ENCODE measurements at places on chromosomes 16 and 17.
A peak's percentile ranks its signal among the peaks of the same experiment; 100 is the strongest.

DNA sequence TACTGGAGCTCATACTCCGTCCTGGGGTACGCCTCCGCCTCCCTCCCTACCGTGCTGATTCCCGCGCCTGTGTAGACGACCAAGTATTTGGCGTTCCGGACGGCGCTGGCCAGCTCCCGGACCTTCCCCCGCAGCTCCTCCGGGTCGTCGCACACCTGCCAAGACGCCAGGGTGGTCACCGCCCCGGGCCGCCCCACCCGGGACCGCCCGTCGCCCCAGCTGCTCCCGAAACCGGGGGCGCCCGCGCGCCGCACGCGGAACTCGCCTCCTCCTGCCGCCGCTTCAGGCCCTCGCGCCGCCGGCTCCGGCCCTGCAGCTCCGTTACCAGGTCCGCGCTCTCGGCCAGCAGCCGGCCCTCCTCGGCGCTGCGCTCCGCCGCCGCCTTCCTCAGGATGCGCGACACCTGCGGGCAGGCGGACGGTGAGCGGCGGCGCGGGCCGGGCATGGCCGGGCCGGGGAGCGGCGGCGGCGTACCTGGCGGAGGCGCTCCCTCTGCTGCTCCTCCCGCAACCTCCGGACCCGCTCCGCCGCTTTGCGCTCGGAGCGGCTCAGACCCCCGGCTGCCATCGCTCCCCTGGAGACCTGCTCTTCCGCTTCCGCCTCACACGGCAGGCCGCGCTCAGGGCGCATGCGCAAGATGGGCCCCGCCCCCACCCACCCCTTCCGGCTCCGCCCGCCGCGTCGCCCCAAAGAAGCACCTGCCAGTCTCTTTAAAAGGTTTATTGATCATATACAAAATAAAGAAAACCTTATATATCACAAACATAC lies at the start of gene SIRT7:
Gene SIRT7 (minus strand): TSS at position 612 of the 768 bp plus-strand sequence. CDS start 45 bp downstream, at position 567.
- peak; percentile 85 for DNase-seq

DNA sequence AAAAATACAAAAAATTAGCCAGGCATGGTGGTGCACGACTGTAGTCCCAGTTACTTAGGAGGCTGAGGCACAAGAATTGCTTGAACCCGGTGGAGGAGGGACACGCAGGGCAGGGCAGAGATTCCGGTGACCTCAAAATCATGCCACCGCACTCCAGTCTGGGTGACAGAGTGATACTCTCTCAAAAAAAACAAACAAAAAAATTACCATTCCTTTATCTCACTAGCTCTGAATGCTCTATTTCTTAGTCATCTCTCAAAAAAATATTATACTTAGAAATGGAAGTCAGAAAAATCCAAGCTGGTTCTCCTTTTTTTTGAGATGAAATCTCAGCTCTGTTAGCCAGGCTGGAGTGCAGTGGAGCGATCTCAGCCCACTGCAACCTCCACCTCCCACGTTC lies 40.8 kb downstream of the SPOP start:
- no peak for DNase-seq

- DNase-seq: no peak
Measured at GRCh38 chr17:71455219-71455618, 665.6 kb upstream of the SOX9 start.

- no peak for DNase-seq
Measured at GRCh38 chr17:79814127-79814973, 17.5 kb upstream of the CBX8 start.

GRCh38 chr16:30027588-30028437 lies 3.3 kb downstream of the TLCD3B start:
- no peak for DNase-seq

GRCh38 chr17:57909551-57909950 lies 45.7 kb downstream of the CUEDC1 start:
- DNase-seq: no peak

DNA sequence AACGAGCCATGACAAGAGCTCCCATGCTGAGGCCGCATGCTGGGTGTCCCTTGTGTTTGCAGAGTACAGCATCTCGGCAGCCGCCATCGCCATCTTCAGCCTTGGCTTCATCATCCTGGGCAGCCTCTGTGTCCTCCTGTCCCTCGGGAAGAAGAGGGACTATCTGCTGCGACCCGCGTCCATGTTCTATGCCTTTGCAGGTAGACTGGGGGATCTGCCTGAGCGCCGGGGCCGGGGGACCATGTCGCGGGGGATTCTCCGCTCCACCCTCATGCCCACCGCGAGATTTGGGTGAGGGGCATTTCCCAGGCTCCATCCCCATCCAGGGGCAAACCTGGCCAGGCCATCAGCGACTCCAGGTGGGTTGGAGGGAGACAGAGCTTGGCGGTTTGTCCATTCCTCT lies 10.7 kb downstream of the CACNG1 start:
- DNase-seq: no peak

GRCh38 chr16:86455116-86455515 lies 55.2 kb upstream of the FOXF1 start:
- no peak for DNase-seq

- no peak for DNase-seq
Measured at GRCh38 chr16:20002936-20003335, 70.8 kb downstream of the GPR139 start.

DNA sequence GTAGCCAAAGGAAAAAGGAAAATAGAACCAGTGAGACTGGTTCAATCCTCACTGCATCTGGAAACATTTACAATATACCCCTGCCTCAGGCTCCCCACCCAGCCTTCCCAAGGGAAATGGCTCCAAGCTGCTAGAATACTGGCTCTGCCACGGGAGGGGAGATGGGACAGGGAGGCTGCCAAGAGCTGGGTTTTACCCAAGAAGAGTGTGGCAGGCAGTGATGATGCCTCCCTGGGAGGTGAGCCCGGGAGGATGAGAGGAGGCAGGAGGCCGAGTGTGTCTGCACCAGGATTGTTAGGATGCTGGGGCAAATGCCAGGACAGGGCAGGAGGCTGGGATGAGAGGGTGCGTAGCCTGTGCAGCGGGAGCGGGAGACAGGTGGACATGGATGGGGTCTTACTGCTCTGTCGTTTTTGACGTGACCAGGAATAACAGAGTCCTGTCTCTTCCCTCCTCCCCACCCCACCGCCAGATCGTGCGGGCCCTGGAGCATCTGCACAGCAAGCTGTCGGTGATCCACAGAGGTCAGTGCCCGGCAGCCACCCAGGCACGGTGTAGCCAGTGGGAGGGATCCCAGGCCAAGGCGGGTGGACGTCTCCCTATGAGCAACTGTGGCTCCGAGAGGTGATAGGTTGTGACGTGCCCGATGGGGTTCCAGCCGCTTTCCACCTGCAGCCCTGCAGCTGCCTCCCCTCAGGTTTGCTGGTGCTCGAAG lies 18.4 kb downstream of the MAP2K3 start:
- DNase-seq: no peak

DNA sequence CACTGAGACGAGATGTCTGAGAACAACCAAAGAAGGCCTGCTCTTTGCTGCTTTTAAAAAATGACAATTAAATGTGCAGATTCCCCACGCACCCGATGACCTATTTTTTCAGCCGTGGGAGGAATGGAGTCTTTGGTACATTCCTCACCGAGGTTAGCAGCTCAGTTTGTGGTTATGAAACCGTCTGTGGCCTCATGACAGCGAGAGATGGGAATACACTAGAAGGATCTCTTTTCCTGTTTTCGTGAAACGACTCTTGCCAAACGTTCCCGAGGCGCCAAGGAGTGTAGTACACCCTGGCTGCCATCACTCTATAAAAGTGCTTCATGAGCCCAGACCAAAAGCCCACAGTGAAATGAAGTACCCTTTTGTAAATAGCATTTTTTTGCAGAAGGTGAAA lies 87.8 kb downstream of the CRISPLD2 start:
- DNase-seq: no peak

DNA sequence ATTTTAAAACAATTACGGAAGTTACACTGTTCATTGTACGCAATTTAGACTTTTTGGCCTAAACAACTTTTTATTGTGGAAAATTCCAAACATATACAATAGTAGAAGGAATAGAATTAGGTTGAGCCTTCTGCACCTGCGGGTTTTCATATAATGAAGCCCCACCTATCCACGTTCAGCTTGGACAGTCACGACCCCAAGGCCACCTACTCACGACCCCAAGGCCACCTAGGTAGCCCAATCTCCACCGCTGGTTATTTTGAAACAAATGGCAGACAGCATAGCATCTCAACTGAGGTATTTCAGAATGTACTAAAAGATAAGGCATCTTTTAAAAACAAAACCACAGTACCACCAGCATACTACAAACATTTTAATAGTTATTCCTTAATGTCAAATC lies 631 bp downstream of the NLRC5 start:
- no peak for DNase-seq

DNA sequence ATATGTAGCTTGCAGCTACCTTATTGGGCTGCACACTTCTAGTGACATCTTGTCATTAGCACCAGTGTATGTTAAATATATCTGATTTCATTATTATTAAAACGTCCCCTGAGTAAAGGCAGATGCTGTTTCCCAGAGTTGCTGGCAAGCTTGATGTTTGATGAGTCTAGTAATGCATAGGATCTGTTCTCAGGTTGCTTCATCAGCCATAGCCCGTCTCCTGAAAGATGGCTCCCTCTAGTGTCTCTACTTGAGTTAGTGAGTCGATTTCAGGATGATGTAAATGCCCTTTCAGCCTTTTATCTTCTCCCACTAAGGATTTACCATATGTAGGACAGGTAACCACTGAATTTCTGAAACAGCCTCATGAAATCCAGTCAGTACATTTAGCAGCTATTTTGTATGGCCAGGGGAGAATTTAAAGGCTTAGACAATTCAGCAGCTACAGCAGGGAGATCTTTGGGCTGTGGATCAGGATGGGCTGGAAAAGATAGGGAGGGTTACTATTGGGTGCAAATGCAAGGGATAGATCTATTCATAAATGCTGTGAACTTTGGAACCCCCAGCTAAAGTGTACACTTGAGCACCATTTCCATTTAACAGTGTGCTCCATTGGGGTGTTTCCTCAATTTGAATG lies 376.3 kb downstream of the CNTNAP4 start:
- DNase-seq: no peak

GRCh38 chr17:41914358-41914766 lies 4.4 kb downstream of the ACLY start:
- DNase-seq: no peak

GRCh38 chr17:82089723-82090548 lies 8.1 kb downstream of the FASN start:
- DNase-seq: no peak

DNA sequence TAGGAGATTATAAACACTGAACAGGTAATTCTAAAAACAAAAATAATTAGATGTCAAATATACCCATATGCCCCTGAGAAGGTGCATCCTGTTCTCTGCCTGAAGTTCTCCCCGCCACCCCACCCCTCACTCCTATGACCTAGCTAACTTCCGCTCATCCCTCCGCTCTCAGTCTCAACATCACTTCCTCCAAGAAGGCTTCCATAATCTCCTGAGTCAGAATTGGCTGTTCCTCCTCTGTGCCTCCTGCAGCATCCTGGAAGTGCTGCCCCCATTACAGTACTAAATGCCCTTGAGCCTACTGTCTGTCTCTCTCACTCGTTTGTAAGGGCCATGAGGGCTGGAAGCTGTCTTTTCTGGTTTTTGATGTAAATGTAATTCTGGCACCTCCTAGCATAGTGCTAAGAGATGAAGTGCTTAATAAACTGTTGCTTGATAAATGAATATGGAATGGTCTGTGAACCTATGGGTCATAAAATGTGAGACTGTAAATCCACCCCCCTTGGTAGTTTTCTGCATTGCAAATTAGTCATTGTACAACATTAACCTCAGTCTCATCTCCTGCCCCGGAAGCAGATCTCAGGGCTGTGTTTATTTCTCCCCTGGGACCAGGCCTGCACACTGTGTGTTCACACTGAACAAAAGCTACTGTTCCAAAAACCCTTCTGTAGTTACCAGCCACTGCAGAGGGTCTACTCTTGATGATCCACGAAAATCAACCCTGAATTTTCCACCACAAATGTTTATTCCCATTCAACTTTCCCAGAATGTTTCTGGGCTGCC lies 3.9 kb upstream of the MYO1D start:
- DNase-seq: no peak

- no peak for DNase-seq
Measured at GRCh38 chr16:77450790-77451487, 16.1 kb upstream of the ADAMTS18 start.

GRCh38 chr17:7001318-7001961 lies 5.6 kb downstream of the ALOX12 start:
- peak; percentile 71 for DNase-seq

DNA sequence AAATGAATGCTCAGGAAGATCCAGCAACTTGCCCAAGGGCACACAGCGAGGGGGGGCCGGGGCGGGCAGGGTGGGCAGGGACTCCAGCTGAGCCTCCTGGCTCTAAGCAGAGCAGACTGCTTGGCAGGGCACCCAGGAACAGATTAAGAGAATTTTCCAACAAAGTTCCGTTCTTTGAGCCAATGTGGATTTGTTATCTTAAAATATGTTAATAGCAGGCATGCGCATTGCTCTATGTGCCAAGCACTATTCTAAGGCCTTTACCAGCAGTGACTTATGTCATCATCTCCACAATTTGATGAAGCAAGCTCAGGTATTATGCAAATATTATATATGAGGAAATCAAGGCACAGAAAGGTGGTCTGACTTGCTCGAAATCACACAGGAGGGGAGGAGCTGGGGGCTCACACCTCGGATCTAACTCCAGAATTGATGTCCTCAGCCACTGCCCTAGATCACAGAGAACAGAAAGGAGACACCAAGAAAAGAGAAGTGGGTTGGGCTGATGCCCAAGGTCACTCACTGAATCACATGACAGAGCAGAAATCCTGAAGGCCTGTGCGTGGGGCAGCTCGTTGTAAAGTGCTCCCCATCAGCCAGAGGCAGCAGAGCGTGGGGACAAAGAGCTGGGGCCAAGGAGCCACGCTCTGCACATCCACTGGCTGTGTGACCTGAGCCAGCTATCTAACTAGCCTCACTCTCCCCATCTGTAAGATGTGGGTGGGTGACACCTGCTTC lies 23.2 kb upstream of the MEAK7 start:
- DNase-seq: no peak

- no peak for DNase-seq
Measured at GRCh38 chr16:3595521-3596021, 15.8 kb downstream of the SLX4 start.

DNA sequence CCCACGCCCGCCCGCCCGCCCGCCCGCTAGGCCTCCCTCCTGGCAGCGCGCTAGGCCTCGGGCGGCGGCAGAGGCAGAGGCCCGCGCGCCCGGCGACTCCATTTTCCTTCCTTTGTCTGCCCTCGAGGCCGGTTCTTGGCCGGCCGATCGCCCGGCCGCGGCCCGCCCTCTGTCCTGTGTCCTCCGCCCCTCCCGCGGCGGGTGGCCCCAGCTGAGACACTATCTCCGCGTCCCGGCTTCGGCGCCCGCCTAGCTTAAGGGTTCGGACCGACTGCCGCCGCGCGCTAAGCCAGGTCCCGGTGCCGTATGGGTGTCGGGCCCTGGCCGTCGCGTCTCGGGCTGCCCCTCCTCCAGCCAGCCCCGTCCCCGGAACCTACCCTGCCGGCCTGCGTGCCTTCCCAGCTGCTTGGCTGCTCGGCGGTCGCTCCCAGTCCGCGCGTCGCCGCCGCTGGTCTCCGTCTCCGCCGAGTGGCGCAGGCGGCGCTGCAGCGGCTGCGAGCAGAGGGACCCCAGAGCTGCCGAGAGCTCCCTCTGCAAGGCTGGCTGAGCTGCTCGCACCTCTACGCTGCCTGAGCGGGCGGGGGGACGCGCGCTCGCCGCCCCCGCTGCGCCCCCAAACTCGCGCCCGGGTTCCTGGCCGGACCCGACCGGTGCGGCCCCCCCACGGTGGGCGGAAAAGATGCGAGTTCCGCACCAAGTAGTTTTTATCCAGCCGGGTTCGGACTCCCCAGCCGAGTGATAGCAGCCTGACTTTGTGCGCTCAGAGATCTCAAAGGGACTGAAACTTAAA lies 787 bp downstream of the CTCF start:
- peak; percentile 70 for DNase-seq

GRCh38 chr16:66619534-66620428 lies 15.3 kb downstream of the CMTM3 start:
- no peak for DNase-seq

GRCh38 chr16:85326794-85327181 lies 214.5 kb upstream of the CIBAR2 start:
- DNase-seq: no peak

All from activated CD4-positive, alpha-beta T cell treated with anti-CD3 and anti-CD28 coated beads for 48 hours (primary cell).